ENCODE measurements at places on chromosomes 1 and 21.

- DNase-seq, result no peak
Measured at GRCh38 chr1:119964673-119965363, 68.5 kb upstream of the ADAM30 start.

DNA sequence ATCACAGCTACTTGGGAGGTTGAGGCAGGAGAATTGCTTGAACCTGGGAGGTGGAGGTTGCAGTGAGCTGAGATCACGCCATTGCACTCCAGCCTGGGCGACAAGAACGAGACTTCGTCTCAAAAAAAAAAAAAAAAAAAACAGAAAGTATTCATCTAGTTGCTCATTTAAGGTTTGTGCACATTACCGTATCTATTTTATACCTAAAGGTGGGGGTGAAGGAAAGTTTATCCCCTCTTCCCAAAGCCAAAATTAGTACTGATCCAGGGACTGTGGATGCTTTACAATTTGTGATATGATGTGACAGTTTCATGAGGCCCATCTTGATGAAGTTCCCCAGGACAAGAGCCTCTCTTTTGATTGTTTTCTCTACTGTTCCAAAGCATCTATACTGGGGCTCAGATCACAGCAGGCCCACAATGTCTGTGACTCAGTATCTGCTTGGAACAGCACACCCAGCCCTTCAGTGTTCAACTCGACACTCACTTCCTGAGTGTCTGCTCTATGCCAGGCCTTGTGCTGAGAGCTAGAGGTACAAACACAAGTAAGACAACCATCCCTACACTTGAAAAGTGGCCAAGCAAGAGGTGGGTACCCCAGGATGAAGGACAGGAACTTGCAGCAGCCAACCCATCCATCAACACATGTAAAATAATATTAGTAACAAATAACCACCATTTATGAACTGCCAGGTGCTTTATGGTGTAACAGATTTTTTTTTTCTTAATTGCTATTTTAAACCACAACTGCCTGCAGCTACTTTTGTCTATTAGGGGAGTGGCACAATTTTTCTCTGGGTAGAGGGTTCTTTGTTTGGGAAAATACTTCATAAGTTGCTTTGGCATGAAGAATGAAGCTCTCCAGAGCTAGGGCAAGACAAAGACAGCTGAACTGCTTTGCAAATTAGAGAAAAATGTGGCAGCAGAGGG, 29.0 kb upstream of the KHDRBS1 start:
- DNase-seq, result no peak

DNA sequence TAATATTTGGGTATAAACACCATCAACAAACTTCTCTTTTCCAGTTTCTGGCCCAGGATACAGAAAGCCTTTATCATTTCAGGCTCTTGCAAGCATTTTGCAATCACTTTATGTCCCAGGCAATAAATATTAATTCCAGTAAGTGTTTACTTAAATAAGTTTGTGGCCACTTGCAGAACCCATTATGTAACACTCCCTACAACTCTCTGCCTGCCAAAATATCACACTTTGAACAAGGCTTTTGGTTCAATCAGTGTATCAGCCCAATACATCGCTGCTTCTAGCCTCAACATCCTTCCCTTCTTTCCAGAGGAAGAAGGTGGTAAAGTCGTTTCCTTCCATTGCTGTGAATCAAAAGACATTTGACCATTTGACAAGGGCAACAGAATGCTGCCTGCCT, 203.0 kb upstream of the USP25 start:
- DNase-seq, result no peak

- no peak for DNase-seq
Measured at GRCh38 chr1:192904438-192904895, 95.6 kb downstream of the RGS2 start.

GRCh38 chr1:25137106-25137505, 95.2 kb downstream of the SYF2 start:
- DNase-seq, result no peak

- DNase-seq, result no peak
Measured at GRCh38 chr1:155389826-155390225, 69.1 kb downstream of the RUSC1 start.

GRCh38 chr1:1989102-1989542, 14.5 kb downstream of the CFAP74 start:
- no peak for DNase-seq

DNA sequence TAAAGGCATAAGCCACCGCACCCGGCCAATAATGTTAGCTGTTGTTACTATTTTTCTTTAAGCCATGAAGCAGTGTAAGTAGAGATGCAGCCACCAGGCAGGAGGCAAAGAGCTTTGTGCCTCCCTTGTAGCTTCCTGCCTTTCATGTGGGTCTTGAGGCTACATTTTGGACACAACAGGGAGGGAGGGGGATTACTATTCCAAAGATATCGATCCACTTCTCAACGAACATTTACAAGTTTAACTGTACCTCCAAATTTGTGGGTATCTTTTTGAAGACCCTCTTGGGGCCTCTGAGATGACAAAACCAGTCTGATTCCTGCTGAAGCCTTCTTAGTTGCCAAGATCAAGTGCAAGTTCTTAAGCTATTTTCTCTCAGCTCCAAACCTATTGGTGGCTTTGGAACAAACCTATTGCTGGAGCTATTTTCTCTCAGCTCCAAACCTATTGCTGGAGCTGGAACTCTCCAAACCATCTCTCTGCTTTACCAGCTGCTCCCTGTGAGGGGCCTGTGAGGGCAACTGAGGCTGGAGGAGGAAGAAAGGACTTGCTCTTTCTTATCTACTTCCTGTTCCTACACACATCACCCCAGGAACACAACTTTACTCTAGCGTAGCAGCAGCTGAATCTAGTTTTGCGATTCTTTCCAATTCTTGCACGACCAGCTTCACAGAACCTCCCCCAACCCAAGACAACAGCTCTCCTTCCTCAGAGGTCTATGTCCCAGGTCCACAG, 16.1 kb upstream of the RCAN3 start:
- no peak for DNase-seq
